ENCODE measurements at places on chromosomes 2 and 18. TPM values are rescaled to one million over a fixed set of nuclear protein-coding genes. Genes with fewer than 3 reads are reported as not detected.

GRCh38 chr2:74546004-74546403 is 7.7 kb downstream of the LOXL3 start:
- no peak for DNase-seq

- no peak for DNase-seq
Measured at GRCh38 chr2:156481312-156481711, 45.1 kb downstream of the GPD2 start.

GRCh38 chr2:187878112-187878511 is 323.9 kb upstream of the TFPI start:
- DNase-seq: no peak

DNA sequence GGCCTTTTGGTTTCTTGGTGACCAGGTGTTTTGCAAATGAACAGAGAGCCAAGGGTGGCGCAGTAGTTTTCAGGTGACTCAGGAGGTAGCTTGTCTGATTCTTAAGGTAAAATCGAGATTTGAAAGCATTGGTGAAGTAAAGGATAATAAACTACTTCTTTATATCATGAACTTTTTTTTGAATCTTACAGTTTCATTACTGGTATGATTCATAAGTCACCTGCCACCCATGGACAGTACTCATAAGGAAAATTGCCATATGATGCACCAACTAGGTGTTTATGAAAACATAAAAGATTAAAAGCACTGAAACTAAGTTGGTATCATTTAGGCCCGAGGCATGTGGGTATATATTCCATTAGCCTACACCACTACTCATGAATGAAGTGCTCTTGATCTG is 84.1 kb upstream of the MGAT5 start:
- DNase-seq: no peak

DNA sequence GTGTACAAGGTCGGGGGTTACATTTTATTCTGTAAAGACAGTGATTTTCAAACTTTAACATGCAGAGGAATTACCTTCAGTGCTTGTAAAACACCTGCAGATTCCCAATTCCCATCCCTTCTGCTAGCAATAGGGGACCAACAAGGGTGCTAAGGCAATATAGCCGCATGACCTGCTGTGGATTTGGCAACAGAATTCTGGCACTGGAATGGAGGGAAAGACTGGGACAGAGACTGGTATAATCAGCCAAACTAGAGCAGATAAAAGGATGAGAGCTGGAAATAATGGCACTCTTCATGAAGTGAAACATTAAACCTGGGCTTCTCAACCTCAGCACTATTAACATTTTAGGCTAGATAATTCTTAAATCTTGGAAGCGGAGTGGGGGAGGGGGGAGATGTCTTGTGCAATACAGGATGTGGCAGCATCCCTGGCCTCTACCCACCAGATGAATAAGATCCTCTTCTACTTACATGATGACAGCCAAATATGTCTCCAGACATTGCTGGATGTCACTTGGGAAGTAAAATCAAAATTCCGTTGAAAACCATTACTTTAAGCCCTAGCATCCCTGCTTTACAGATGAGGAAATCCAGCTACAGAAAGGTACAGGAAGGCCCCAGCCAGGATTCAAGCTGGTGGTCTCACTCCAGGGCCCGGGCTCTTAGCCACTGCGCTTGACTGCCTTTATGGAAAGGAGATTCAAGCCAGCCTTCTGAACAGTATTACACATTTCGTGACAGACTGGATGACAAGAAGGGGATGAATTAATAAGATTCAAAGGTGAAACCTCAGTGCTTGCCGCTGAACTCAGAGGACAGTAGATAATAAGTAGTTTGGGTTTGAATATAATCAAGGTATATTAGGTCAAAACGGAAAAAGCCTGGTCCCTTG is 1.7 kb downstream of the EVA1A start:
- DNase-seq: no peak

DNA sequence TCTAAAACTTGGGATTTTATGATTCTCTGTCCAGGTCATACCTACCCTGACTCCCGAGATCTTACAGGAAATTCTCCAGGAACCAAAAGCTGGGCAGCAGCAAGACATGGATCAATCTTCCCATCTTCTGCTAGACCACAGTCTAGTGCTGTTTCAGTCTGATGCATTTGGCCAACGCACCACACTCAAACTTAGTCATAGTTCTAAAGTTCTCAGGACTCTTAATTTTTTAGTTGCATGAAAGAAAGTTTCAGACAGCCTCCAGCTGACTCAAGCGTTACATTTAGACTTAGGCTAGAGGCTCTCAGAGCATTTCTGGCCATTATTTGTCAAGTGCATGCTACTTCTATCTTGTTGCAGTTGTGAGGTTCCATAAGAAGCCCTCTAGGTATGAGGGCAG is 230.1 kb upstream of the CCDC150 start:
- no peak for DNase-seq

GRCh38 chr18:37435996-37436395 is 129.6 kb downstream of the CELF4 start:
- no peak for DNase-seq

- DNase-seq: peak; percentile 67
Measured at GRCh38 chr18:9101730-9102507, 580 bp upstream of the NDUFV2 start.

GRCh38 chr2:190860985-190861680 is 19.5 kb upstream of the GLS start:
- peak; percentile 83 for DNase-seq

DNA sequence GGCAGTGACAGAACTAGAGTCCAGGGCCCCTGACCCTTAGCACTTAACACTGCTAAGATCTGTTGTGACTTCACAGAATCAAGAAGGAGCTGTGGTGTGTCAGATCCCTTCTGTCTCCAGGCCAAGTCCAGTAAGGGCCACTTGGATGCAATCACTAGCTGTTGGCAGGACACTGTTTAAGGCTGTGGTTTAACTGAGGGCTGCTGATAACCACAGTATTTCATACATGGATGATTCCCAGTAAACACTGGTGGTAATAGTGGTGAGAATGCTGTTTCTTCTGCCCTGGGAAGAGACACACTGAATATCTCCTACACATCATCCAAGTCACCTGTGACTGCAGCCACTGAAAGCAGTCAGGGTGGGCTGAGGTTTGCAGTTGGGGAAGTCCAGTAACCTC is 77.7 kb upstream of the FBXO11 start:
- no peak for DNase-seq

- DNase-seq: no peak
Measured at GRCh38 chr2:236217926-236218325, 46.3 kb downstream of the ASB18 start.

DNA sequence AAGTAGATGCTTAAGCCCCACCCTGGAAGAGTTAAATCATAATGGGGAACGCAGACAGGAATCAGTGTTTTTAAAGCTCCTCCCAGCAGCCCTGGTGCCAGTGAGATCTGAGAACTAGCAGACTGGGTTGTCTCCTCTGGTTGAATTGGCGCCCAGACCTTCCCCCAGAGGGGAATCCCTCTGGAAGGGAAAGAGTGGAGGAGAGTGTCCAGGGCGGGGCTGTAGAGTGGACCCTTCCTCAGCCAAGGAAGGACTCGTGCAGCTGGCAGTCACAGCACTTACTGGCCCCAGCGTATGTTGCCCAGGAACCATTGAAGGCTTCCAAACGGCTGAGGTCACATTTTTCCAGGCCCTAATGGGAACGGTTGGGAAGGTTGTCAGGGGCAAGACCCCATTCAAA is 62.5 kb downstream of the TGOLN2 start:
- DNase-seq: no peak

GRCh38 chr2:214604861-214605260 is 194.0 kb downstream of the VWC2L start:
- peak; percentile 39 for DNase-seq

DNA sequence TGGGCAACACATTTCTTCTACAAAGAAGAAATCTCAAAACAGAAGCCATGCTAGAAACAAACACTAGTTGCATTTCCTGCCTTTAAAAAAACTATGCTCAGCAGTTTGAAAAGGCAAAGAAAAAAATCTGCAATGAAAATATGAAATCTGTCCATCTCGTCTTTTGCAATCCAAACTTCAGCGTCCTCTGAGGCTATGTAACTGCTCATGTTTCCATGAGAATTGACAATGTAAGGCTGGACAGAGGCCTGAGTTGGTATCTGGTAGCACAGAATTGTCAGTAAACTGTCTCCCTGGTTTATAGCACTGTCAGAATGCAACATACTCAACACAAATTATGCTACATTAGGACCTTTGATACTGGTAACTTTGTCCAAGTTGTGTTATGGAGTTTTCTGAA is 429.9 kb downstream of the ARHGAP15 start:
- DNase-seq: no peak

DNA sequence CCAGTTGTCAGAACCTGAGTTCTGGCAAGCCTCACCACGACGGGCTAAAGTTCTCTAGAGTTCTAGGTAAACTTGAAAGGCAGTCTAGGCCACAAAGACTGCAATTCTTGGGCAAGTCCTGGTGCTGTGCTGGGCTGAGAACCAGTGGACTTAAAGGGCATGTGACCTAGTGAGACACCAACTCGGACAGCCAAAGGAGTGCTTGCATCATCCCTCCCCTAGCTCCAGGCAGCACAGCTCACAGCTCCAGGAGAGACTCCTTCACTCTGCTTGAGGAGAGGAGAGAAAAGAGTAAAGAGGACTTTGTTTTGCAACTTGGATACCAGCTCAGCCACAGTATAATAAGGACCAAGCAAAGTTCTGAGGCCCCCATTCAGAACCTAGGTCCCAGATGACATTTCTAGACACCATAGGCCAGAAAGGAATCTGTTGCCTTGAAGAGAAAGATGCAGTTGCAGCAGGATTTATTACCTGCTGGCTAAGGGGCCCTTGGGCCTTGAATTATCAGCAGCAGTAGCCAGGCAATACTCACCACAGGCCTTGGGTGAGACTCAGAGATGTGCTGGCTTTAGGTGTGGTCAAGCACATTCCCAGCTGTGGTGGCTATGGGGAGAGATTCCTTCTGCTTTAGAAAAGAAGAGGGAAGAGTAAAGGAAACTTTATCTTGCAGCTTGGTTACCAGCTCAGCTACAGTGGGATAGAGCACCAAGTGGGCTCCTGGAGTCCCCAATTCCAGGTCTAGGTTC is 51.8 kb downstream of the UPP2 start:
- DNase-seq: no peak

Gene SMARCAL1
- 29.7 TPM for total RNA-seq

Gene RIT2
- total RNA-seq: not detected

Gene CKAP2L
- 28.7 TPM for total RNA-seq

Gene HOXD10
- 13.5 TPM for total RNA-seq

Gene PCARE
- not detected for total RNA-seq

Gene IKZF2
- total RNA-seq: 7.7 TPM

Gene SCN3A
- 2.2 TPM for total RNA-seq

Gene TWIST2
- total RNA-seq: 130 TPM

Gene SH2D6
- 0.52 TPM for total RNA-seq

Gene LOXHD1
- total RNA-seq: not detected

Gene CDK5R2
- 0.18 TPM for total RNA-seq

Gene TLX2
- 0.31 TPM for total RNA-seq

Gene WDCP
- 14.6 TPM for total RNA-seq

Gene MYOM1
- total RNA-seq: not detected

Gene HOXD4
- total RNA-seq: not detected

Gene TRAPPC12
- total RNA-seq: 77.8 TPM

All from HFFc6 (cell line).